ENCODE measurements at places on chromosomes 7 and 10.

GRCh38 chr10:107091126-107091525, 73.4 kb downstream of the SORCS1 start:
- DNase-seq = no peak
- no peaks in the 10 kb centered on the region for H3K27me3 ChIP-seq
- H3K36me3 ChIP-seq = no peaks in the 10 kb centered on the region
- H3K27ac ChIP-seq = no peak overlapping the region

DNA sequence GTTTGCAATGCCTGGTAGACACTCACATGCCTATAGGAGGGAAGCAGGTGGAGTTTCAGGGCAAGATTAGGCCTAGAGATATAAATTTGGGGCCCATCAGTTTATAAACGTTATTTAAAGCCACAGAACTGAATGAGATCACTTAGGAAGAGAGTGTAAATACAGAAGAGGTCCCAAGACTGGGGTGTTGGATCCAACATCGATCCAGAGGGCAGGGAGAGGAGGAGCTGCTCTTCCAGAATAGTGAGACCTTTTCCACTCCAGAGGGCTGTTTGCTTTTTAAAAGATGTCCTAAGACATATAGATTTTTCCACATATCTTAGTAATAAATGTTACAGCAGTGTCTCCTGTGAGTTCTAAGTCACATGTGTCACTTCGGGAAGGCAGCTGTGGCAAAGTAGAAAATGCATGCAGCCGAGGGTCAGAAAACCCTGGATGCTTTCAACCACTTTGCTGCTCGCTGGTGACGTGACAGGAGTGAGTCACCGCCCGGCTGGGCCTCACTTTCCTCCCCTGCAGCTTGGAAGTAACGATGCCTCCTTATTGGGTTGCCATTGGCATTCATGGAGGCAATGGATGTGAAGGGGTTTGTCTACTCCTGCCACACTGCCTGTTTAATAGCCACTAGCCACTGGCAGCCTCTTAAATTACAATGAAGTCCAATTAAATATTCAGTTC, 95.4 kb downstream of the TRIL start:
- no peaks in the 10 kb centered on the region for H3K27me3 ChIP-seq
- no peak for DNase-seq
- no peak overlapping the region for H3K4me3 ChIP-seq
- no peaks in the 10 kb centered on the region for H3K4me1 ChIP-seq
- H3K27ac ChIP-seq = no peak overlapping the region
- no peaks in the 10 kb centered on the region for H3K36me3 ChIP-seq

DNA sequence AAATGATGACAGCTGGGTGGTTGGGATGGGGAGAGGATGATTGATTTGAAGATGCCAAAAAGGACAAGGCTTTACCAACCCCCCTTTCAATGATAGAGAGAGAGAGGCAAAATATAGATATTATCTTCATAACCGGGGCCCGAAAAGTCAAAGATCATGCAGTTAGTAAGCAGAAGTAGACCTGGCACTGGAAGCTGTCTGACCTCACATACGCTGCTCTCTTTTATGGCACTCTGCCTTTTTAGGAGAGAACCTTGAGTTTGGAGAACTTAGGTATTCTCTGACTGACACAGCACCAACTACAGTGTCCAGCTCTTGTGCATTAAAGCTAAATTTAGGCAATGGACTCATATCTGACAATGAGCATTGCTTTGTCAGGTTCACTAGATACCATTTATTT, 30.7 kb downstream of the CNNM2 start:
- H3K4me3 ChIP-seq = no peak overlapping the region
- H3K27ac ChIP-seq = no peak overlapping the region

GRCh38 chr10:130231251-130231741, 95.1 kb downstream of the GLRX3 start:
- H3K36me3 ChIP-seq = no peaks in the 10 kb centered on the region
- peaks cover 5% of the 10 kb centered on the region for H3K27me3 ChIP-seq
- no peak overlapping the region for H3K27ac ChIP-seq
- H3K4me1 ChIP-seq = no peaks in the 10 kb centered on the region

DNA sequence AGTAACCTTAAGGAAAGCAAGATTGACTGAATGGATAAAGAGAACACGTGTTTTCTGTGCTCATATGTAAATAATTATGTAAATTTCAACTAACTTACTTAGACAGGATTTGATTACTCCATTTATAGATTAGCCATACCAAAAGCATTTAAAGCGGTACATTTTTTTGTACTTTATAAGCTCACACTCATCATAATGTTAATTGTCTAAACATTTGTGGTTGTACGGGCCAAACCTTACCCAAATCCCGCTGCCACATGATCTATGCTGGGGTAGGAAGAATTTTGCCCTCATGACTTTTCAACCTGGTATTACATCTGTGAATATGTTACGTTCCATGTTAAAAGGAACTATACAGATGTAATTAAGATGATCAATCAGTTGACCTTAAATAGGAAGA, 29.1 kb downstream of the MKX start:
- no peak for DNase-seq
- H3K27me3 ChIP-seq = no peaks in the 10 kb centered on the region
- H3K36me3 ChIP-seq = no peaks in the 10 kb centered on the region
- no peak overlapping the region for H3K27ac ChIP-seq
- H3K4me1 ChIP-seq = no peaks in the 10 kb centered on the region

DNA sequence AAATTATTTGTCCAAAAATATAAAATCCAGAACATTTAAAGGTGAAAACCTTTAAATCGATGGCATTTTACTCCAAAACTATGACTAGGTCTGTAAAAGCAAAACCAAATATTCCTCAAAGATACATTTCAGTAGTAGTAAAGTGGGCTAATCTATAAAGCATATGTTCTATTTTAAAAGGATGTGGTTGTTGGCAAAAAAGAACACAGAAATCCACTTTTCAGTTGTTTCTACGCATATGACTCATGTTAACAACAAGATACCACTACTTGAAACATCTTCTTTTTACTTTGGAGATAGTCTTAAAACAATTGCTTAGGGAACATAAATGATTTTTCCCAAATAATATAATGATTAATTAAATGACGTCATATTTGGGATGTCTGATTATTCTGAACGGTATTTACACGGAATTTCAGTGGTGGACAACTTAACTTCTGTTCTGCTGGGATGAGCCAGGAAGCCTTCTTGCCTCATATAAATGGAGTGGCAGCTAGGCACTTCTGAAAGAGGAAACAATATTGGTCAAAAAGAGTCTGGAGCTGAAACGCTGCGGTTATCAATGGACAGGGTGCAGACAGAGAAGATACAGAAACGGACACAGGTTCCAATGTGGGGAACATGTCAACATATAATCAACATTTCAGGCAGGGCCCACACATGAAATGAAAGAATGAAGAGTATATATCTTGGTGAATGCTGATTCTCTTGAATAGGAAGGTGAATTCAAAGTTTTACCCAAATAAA, 78.5 kb downstream of the ETV1 start:
- H3K36me3 ChIP-seq = peaks cover 4% of the 10 kb centered on the region
- H3K27me3 ChIP-seq = no peaks in the 10 kb centered on the region
- no peaks in the 10 kb centered on the region for H3K4me1 ChIP-seq
- no peak for DNase-seq
- no peak overlapping the region for H3K4me3 ChIP-seq

DNA sequence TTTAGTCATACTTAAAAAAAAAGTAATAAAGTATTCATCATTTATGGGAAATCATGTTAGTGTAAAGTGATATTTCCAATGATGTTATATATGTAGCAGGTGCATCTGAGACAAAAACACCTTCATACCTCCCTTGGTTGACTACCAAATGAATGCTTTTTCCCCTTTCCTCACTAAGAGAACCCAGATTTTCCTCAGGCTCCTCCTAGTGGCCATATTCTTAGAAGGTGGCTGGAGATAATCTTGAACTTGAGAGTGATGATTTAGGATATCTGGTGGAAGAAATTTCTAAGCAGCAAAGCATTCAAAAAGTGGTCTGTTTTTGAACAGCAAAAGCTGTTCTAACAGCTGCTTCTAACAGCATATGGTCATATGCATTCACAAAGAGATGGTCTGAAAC, 16.8 kb upstream of the DNAH11 start:
- no peak for DNase-seq
- no peak overlapping the region for H3K4me3 ChIP-seq
- no peaks in the 10 kb centered on the region for H3K27me3 ChIP-seq
- no peaks in the 10 kb centered on the region for H3K4me1 ChIP-seq

GRCh38 chr7:37191797-37192196, 256.9 kb downstream of the ELMO1 start:
- no peak for DNase-seq
- H3K36me3 ChIP-seq = no peaks in the 10 kb centered on the region
- no peak overlapping the region for H3K4me3 ChIP-seq
- no peaks in the 10 kb centered on the region for H3K27me3 ChIP-seq

DNA sequence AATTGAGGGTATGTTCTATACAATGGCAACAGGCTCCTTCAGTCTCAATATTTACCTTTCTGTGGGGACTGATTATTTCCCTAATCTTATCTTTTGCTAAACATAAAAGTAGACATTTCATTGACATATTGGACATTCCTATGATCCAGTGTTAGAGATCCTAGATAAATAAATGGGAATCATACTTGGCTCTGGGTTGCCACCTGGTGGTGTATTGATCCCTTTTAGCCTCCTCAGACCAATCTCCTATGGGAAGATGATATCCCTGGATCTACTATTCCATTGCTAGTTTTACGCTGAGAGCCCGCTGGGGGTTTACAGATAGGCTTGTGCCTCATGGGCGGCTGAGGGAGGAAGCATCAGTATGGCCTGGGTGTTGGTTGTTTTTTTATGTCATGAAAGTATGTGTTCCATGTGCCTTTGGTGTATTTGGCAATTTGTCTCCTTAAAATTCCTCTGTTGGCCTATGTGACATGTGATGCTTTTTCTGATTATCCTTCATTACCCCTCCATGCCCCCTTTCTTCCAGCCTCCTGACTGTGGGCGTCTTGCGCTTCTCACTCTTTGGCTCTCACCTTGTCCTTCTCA, 18.8 kb downstream of the CELF2 start:
- no peak overlapping the region for H3K4me3 ChIP-seq
- no peaks in the 10 kb centered on the region for H3K27me3 ChIP-seq
- no peak overlapping the region for H3K27ac ChIP-seq

DNA sequence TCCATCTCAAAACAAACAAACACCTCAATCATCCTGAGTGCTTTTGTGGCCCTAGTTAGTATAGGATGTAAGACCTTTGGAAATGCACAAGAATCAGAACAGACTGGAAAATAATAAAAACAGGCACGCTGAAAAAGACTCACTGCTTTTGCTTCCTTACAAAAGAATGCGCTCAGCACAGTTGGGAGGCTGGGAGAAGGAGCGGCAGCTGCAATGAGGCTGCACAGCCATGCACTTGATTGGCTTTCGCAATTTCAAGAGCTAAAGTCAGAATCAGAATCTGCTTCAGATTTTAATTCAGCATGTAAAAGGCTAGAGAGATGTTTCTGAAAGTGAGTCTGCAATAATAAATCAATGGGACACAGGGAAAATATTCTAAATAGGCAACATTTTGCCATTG, 97.2 kb downstream of the FRMD4A start:
- no peaks in the 10 kb centered on the region for H3K36me3 ChIP-seq
- H3K27ac ChIP-seq = no peak overlapping the region
- no peaks in the 10 kb centered on the region for H3K4me1 ChIP-seq

- H3K36me3 ChIP-seq = no peaks in the 10 kb centered on the region
- DNase-seq = no peak
- H3K4me1 ChIP-seq = no peaks in the 10 kb centered on the region
- no peak overlapping the region for H3K4me3 ChIP-seq
Measured at GRCh38 chr7:49703881-49704280, 69.6 kb upstream of the VWC2 start.

DNA sequence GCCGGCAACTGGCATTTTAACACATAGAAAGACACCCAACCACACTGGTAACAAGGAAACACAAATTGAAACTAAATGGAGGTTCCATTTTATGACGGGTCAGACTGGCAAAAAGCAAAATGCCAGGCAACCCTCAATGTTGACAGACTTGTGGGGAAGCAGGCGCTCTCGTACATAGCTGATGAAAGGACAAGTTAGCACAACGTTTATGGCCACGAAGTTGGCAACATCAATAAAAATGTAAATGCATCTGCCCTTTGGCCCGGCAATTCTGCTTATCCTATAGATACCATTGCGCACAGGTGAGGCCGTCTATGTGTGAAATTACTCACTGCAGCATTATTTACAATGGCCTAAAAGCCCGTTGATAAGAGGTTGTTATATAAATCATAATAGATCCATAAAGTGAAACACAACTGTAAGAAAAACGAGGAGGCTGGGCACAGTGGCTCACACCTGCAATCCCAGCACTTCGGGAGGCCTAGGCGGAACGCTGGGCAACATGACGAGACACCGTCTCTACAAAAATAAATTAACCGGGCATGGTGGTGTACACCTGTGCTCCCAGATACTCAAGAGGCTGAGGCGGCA, 39.8 kb downstream of the FOXL3 start:
- no peaks in the 10 kb centered on the region for H3K36me3 ChIP-seq
- no peaks in the 10 kb centered on the region for H3K4me1 ChIP-seq
- DNase-seq = no peak
- no peak overlapping the region for H3K27ac ChIP-seq
- H3K4me3 ChIP-seq = no peak overlapping the region
- no peaks in the 10 kb centered on the region for H3K27me3 ChIP-seq

- no peak for DNase-seq
- H3K27me3 ChIP-seq = no peaks in the 10 kb centered on the region
- H3K27ac ChIP-seq = no peak overlapping the region
- H3K4me3 ChIP-seq = no peak overlapping the region
- peaks cover 7% of the 10 kb centered on the region for H3K36me3 ChIP-seq
- no peaks in the 10 kb centered on the region for H3K4me1 ChIP-seq
Measured at GRCh38 chr7:151132461-151133205, 34.9 kb downstream of the GBX1 start.

DNA sequence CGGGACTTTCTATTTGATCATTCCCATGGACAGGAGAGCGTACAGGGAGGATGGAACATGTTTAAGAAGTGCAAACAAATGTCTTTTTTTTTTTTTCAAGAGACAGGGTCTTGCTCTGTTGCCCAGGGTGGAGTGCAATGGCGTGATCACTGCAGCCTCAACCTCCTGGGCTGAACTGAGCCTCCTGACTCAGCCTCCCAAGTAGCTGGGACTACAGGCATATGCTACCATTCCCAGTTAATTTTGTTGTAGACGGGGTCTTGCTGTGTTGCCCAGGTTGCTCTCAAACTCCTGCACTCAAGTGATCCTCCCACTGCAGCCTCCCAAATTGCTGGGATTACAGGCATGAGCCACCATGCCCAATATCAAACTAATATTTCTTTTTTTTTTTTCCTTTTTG, 40.5 kb downstream of the SPDYE5 start:
- H3K4me3 ChIP-seq = no peak overlapping the region
- no peak overlapping the region for H3K27ac ChIP-seq
- H3K4me1 ChIP-seq = no peaks in the 10 kb centered on the region

GRCh38 chr7:75658802-75659201, 79.9 kb downstream of the HIP1 start:
- DNase-seq = no peak
- no peak overlapping the region for H3K4me3 ChIP-seq
- no peaks in the 10 kb centered on the region for H3K4me1 ChIP-seq
- H3K27me3 ChIP-seq = no peaks in the 10 kb centered on the region
- H3K36me3 ChIP-seq = no peaks in the 10 kb centered on the region
- no peak overlapping the region for H3K27ac ChIP-seq

- H3K27me3 ChIP-seq = no peaks in the 10 kb centered on the region
- no peak overlapping the region for H3K4me3 ChIP-seq
- no peaks in the 10 kb centered on the region for H3K36me3 ChIP-seq
- no peaks in the 10 kb centered on the region for H3K4me1 ChIP-seq
Measured at GRCh38 chr7:51727441-51727840, 410.8 kb upstream of the COBL start.

Measured in breast epithelium (tissue), 4 donors.